ENCODE measurements at places on chromosomes 4 and X. TPM values are rescaled to one million over a fixed set of nuclear protein-coding genes. Genes with fewer than 3 reads are reported as not detected.

ART3 gene
- not detected for total RNA-seq

CT45A3 gene
- total RNA-seq: not detected

ZFP92 gene
- 0.08 TPM for total RNA-seq

HDAC8 gene
- 17.9 TPM for total RNA-seq

CTAG2 gene
- not detected for total RNA-seq

GAGE12D gene
- total RNA-seq: not detected

SNCA gene
- 6.5 TPM for total RNA-seq

BTK gene
- 1.0 TPM for total RNA-seq

XAGE2 gene
- total RNA-seq: not detected
